ENCODE measurements at places on chromosomes 7 and 10. TPM values are rescaled to one million over a fixed set of nuclear protein-coding genes. Genes with fewer than 3 reads are reported as not detected.

- no peaks in the 10 kb centered on the region for H3K36me3 ChIP-seq
- peaks cover 59% of the 10 kb centered on the region for H3K4me1 ChIP-seq
- H3K4me3 ChIP-seq: no peak overlapping the region
- no peaks in the 10 kb centered on the region for H3K27me3 ChIP-seq
Measured at GRCh38 chr10:102675666-102676533, 31.6 kb downstream of the TRIM8 start.

GRCh38 chr10:115996031-115996430 lies 277.0 kb downstream of the GFRA1 start:
- H3K27ac ChIP-seq: no peak overlapping the region
- H3K4me1 ChIP-seq: no peaks in the 10 kb centered on the region
- no peaks in the 10 kb centered on the region for H3K36me3 ChIP-seq
- no peak for DNase-seq

- H3K4me1 ChIP-seq: peaks cover 5% of the 10 kb centered on the region
- H3K4me3 ChIP-seq: no peak overlapping the region
- no peak overlapping the region for H3K27ac ChIP-seq
- no peaks in the 10 kb centered on the region for H3K27me3 ChIP-seq
Measured at GRCh38 chr7:6056616-6057015, 25.4 kb downstream of the ANKRD61 start.

GRCh38 chr10:810351-810846 lies 120.9 kb upstream of the DIP2C start:
- H3K4me3 ChIP-seq: no peak overlapping the region
- H3K27ac ChIP-seq: no peak overlapping the region
- H3K4me1 ChIP-seq: no peaks in the 10 kb centered on the region
- H3K36me3 ChIP-seq: peaks cover 57% of the 10 kb centered on the region
- no peaks in the 10 kb centered on the region for H3K27me3 ChIP-seq

- no peaks in the 10 kb centered on the region for H3K36me3 ChIP-seq
- no peak overlapping the region for H3K27ac ChIP-seq
- H3K27me3 ChIP-seq: no peaks in the 10 kb centered on the region
- no peaks in the 10 kb centered on the region for H3K4me1 ChIP-seq
Measured at GRCh38 chr10:92384741-92385140, 93.8 kb downstream of the MARCHF5 start.

GRCh38 chr7:90594751-90595317 lies 1.3 kb upstream of the CDK14 start:
- no peaks in the 10 kb centered on the region for H3K27me3 ChIP-seq
- H3K4me3 ChIP-seq: peak overlapping the region; percentile 85
- H3K27ac ChIP-seq: peak overlapping the region; percentile 16
- H3K36me3 ChIP-seq: no peaks in the 10 kb centered on the region
- peaks cover 4% of the 10 kb centered on the region for H3K4me1 ChIP-seq

- no peak overlapping the region for H3K27ac ChIP-seq
- H3K4me3 ChIP-seq: peak overlapping the region; percentile 31
- peaks cover 12% of the 10 kb centered on the region for H3K27me3 ChIP-seq
- H3K36me3 ChIP-seq: no peaks in the 10 kb centered on the region
Measured at GRCh38 chr10:7665767-7666166, 999 bp downstream of the ITIH5 start.

GRCh38 chr10:15339892-15340291 lies 31.2 kb downstream of the FAM171A1 start:
- no peaks in the 10 kb centered on the region for H3K36me3 ChIP-seq
- H3K27me3 ChIP-seq: no peaks in the 10 kb centered on the region
- H3K4me3 ChIP-seq: no peak overlapping the region
- H3K27ac ChIP-seq: no peak overlapping the region

GRCh38 chr7:134044682-134045081 lies 82.5 kb upstream of the LRGUK start:
- no peak overlapping the region for H3K4me3 ChIP-seq
- H3K27me3 ChIP-seq: no peaks in the 10 kb centered on the region
- H3K4me1 ChIP-seq: no peaks in the 10 kb centered on the region
- no peaks in the 10 kb centered on the region for H3K36me3 ChIP-seq
- DNase-seq: no peak
- no peak overlapping the region for H3K27ac ChIP-seq

DNA sequence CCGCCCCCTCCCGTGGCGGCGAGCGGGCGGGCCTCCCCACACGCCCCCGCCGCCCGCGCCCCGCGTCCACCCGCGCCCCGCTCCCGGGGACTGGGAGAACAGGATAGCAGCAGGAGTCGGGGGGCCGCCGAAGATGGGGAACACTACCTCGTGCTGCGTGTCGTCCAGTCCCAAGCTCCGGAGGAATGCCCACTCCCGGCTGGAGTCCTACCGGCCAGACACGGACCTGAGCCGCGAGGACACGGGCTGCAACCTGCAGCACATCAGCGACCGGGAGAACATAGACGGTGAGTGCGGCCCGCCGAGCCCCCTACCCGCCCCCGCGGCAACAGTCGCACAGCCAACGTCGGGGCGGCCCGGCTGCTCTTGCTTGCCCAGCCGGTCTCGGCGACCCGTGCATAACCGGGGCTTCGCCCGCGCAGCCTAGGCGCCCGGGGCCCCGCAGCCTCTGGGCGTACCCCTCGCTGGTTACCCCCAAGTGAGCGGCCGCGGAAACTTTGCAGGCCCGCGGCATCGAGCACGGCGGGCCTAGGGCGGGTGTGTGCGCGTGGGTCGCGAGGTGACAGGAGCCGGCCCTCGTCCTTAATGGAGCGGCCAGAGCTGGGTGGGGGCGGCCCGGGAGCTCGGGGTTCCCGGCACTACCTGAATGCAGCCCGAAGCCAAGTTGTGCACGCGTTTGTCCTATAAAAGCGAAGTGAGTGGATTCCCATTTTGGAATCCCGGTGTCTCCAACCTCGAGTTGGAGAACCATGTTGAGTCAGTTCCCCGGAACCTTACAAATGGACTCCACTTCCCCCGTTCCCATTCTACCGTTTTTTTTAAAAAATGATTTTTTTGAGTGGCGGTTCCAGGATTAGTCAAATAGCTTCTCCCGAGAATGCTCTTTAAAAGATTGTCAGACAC lies 863 bp downstream of the CCNY start:
- no peak overlapping the region for H3K27ac ChIP-seq
- no peaks in the 10 kb centered on the region for H3K36me3 ChIP-seq
- H3K4me1 ChIP-seq: peaks cover 9% of the 10 kb centered on the region
- DNase-seq: peak; percentile 69
- peak overlapping the region; percentile 75 for H3K4me3 ChIP-seq

- no peaks in the 10 kb centered on the region for H3K4me1 ChIP-seq
- no peaks in the 10 kb centered on the region for H3K36me3 ChIP-seq
- no peaks in the 10 kb centered on the region for H3K27me3 ChIP-seq
- H3K27ac ChIP-seq: no peak overlapping the region
- no peak overlapping the region for H3K4me3 ChIP-seq
- no peak for DNase-seq
Measured at GRCh38 chr7:37109016-37109683, 339.5 kb downstream of the ELMO1 start.

GRCh38 chr10:74888962-74889661 lies 62.7 kb downstream of the KAT6B start:
- no peaks in the 10 kb centered on the region for H3K27me3 ChIP-seq
- H3K27ac ChIP-seq: no peak overlapping the region
- no peaks in the 10 kb centered on the region for H3K36me3 ChIP-seq
- DNase-seq: peak; percentile 44
- H3K4me3 ChIP-seq: no peak overlapping the region

DNA sequence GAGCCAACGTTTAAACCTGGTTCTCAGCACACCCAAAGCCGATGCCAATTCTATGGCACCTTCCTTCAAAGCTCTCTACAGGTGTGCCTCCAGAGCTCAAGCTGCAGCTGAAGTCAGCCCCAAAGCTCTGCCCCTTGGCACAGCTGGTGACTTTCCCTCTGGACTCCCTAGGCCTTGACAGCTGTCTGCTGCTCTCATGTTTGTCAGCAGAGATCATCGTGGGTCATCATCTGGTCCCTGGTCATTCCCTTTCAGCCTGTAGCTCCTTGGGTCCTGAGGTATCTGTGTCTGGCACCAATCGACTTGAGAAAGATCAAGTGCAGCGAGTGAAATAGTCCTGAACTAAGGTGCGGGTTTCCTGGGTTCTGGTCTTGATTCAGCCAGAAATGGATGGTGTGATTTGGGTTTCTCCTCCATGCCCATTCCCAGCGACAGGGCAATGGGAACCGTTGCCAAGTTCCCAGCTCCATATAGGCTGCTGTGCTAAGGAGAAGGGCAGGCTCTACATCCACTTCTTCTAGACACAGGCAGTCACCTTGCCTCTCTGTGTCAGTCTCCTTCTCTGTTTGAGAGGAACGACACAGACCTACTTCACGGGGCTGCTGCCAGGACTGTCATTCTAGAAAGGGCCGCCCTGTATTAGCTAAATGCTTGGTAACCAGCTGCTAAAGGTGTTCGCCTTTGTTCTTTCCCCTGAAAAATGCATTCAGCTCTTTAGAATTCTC lies 3.6 kb downstream of the PKD1L1 start:
- H3K27me3 ChIP-seq: no peaks in the 10 kb centered on the region
- no peaks in the 10 kb centered on the region for H3K4me1 ChIP-seq
- no peak overlapping the region for H3K4me3 ChIP-seq
- no peak overlapping the region for H3K27ac ChIP-seq

DNA sequence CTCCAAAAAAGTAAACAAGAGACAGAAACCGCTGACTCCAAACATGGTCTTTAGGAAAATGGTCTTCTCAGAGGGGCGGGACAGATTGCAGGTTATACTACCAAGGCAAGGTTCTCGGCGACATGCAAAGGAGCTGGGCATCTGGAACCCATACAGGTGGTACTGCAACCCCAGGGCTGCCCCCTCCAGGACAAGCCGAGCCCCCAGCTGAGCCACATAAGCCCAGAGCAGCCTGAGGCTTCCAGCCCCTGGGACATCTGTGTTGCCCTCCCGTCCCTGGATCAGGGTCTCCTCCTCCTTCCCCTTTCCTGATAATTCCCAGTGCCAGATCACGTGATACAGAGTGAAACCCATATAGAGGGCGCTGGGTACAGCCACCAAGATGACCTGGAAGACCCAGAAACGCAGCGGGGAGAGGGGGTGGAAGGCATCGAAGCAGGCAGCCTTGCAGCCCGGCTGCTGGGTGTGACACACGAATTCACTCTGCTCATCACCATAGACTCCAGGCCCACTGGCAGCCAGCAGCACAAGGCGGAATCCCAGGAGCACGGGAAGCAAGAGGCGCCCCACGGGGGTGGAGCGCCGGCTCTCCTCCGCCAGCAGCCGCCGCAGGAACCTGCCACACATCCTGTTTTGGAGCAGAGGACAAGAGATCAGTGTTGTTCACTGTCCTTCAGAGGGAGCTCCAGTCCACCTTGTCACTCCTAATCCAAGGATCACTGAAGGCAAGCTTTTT lies at the start of gene GJC3:
Gene GJC3, minus strand, starts transcription at position 627 of the 736 bp plus-strand sequence. Its CDS starts 0 bp downstream, at position 627.
- H3K4me3 ChIP-seq: no peak within 1 kb of the TSS
- peak; percentile 55 for DNase-seq
- no peaks in the 10 kb centered on the region for H3K27me3 ChIP-seq

DNA sequence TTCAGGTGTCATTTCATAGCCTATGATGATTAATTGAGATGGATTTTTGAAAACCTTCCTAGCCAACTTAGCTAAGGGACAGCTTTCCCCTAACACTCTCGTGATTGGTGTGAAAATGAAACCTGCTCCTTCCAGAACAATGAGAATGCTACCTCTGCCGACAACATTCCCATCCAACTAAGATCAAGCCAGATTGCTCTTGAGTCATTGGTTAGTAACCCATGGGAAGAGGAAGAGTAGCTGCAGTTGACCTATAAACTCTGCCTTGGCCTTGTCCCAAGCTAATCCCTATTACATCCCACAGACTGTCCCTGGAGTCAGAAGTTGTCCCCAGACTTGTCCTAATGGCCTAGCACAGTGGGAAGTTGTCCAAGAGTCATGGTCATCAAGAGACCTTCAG lies 80.5 kb upstream of the SVIL start:
- no peak overlapping the region for H3K4me3 ChIP-seq
- H3K27me3 ChIP-seq: no peaks in the 10 kb centered on the region
- no peaks in the 10 kb centered on the region for H3K36me3 ChIP-seq
- no peak for DNase-seq
- no peak overlapping the region for H3K27ac ChIP-seq

DNA sequence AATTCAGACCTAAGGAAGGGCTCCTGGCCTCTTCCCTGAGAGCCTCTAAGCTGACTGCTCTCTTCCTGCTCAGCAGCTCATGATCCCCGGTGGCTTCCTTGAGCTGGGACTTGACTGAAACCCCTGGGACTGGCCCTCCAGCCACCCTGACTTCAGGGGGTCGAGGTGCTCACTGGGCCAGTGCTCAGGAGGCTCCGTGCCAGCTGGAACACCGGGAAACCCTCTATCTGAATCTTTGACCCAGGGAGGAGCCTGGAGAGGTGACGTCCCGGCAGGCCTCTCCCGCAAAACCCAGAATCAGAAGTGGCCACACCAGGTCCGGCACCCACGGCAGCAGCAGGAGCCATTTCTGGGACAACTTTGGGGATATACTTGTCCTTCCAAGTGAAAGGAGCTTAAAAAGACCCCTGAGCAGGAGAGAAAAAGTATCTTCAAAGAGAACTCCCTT lies 110.7 kb downstream of the WDR37 start:
- H3K4me3 ChIP-seq: no peak overlapping the region
- no peak overlapping the region for H3K27ac ChIP-seq
- DNase-seq: no peak
- H3K4me1 ChIP-seq: no peaks in the 10 kb centered on the region
- no peaks in the 10 kb centered on the region for H3K36me3 ChIP-seq

DNA sequence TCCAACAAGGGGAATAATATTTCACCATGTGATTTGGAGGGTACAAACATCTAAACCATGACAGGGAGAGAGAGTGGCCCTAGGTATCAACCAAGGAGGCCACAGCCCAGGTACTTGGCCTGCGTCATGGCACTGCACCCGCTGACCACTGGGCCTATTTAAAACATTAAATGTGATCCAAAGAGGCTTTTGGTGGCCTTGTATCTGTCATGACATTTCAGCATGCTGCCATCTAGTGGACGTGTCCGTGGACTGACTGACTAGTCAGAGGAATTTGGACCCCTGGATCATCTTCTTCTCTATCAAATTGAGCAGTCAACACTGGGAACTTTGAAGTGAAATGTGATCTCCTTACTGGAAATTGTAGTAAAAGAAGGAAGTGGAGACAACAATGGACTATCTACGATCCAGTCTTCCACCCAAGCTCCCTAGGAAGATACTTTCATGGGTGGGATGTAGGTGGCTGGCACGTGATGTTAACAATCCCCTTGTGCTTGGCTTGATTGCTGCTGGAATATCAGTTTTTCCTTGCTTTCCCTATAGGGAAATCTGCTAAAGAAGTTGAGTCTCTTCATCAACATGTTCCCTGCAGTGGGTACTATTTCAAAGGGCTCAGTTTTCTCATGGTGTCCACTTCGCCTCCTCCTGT lies 24.6 kb upstream of the ITGA8 start:
- no peak overlapping the region for H3K27ac ChIP-seq
- no peaks in the 10 kb centered on the region for H3K27me3 ChIP-seq
- no peak overlapping the region for H3K4me3 ChIP-seq
- DNase-seq: peak; percentile 51

DNA sequence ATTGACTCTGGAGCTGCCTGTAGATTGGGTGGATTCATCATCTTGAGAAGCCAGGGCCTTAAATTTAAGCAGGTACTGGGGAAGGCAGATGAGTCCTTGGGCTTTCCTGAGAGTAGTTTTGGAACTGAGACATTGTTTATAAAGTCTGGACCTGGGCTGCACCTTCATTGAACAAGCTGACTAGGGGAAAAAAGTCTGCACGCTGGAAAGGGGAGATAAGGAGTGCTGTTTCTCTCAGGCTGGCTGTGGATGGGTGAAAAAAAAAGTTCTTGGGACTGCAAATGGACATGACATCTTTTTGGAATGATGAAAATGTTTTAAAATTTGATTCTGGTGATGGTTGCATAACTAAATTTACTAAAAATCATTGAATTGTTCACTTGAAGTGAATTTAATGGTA lies 12.0 kb downstream of the SEC24C start:
- H3K4me3 ChIP-seq: no peak overlapping the region
- no peak overlapping the region for H3K27ac ChIP-seq
- H3K36me3 ChIP-seq: peaks cover 40% of the 10 kb centered on the region
- no peak for DNase-seq

AOAH gene
- polyA plus RNA-seq: 2.7 TPM

UNC5B gene
- 5.5 TPM for polyA plus RNA-seq

HOGA1 gene
- polyA plus RNA-seq: 100 TPM

ITPRID1 gene
- not detected for polyA plus RNA-seq

SLC13A1 gene
- polyA plus RNA-seq: 17.0 TPM

CRTAC1 gene
- polyA plus RNA-seq: 7.2 TPM

Measured in kidney (tissue), 22 donors.